ENCODE measurements at places on chromosomes 12 and 14. TPM values are rescaled to one million over a fixed set of nuclear protein-coding genes. Genes with fewer than 3 reads are reported as not detected.

Gene RNASE3
- polyA plus RNA-seq, result not detected

DNA sequence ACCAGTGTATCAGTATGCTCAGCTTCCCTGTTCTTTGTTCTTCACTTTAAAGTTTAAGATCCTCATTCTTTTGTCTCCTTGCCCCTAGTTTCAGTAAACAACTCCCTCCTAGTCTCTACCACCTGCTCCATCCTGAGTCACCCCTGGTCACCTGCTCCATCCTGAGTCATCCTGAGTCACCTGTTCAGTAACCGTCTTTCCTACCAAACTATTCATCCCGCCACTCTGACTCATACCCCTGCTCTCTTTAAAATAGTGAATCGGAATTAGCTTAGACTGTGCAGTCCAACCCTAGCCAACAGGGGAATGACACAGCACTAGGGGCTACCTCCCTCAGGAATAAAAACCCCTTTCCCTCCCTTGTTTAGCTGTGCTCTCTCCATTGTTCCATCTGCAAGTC lies 888.1 kb upstream of the MDGA2 start:
- H3K4me3 ChIP-seq, result no peak overlapping the region
- no peaks in the 10 kb centered on the region for H3K4me1 ChIP-seq
- no peak for DNase-seq

Gene KRT73
- 0.82 TPM for polyA plus RNA-seq

DNA sequence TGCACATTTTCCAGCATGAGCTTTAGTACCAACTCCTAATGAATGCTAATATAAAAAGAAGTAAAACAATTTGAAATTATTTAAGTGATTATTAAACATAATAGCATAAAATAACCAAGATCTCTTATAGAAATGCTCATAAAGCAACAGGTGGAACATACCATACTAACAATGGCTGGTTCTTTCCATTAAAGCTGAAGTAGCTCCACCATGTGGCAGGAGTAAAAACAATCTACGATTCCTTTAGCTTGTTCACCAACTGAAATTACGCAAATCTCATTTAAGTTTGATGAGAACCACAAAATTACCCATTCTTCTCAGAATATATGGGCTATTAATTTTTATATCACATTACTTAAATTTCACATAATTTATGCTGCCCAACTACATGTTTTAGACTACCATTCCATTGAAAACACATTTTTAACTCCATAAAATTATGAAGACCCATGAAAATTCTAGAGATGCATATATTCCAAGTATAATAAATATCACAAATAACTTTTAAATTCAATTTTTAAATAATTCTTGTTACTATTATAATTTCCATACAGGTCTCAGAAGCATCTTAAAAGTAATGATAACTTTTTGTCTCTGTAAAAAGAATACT lies 213.6 kb downstream of the DAD1 start:
- no peaks in the 10 kb centered on the region for H3K36me3 ChIP-seq
- no peak overlapping the region for H3K27ac ChIP-seq
- no peaks in the 10 kb centered on the region for H3K27me3 ChIP-seq
- no peaks in the 10 kb centered on the region for H3K4me1 ChIP-seq

- no peak for DNase-seq
- H3K4me3 ChIP-seq, result no peak overlapping the region
- H3K4me1 ChIP-seq, result no peaks in the 10 kb centered on the region
- H3K36me3 ChIP-seq, result no peaks in the 10 kb centered on the region
- H3K27ac ChIP-seq, result no peak overlapping the region
Measured at GRCh38 chr12:84954415-84954814, 41.8 kb upstream of the SLC6A15 start.

Measured in immature natural killer cell (primary cell).